Naive thymus-derived CD4-positive, alpha-beta T cell (primary cell): ENCODE measurements at places on chromosomes 2 and 18.

- no peak for DNase-seq
These were observed 145.9 kb downstream of the GREB1L start for GRCh38 chr18:21387886-21388285.

DNA sequence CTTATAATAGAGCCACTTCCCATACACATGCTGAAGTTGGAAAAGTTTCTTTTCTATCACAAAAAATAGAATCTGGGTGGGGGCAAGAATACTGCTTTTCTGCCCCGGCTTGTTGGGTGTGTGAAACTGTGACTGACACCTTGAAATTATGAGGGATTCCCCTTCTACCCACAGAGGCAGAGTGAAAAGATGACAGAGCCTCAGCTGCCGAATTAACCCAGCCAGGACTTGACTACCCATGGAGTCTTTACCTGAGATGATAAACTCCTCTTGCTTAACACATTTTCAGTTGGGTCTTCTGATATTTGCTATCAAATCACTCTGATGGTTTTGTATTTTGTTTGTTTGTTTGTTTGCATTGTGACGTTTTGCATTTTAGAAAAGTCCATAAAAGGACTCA lies 66.0 kb upstream of the PMAIP1 start:
- no peak for DNase-seq

GRCh38 chr2:106899786-106900530 lies 14.0 kb upstream of the ST6GAL2 start:
- DNase-seq, result no peak

DNA sequence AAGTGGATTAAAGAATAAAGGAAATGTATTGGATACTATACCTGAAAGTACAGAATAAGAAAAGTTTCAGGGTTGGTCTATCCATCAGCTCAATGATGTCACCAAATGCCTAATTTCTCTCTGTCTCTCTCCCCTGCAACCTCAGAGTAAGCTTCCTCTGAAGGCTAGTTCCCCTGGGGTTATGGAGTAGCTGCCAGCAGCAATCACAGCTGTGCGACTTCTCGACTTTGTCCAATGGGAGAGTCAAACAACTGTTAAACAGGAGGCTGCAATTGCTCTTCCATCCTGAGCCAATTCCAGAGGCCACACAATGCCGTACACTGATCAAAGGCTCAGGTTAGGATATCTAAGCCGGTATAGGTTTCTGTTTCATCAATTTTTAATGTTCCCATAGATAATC lies 95.3 kb upstream of the FANCL start:
- no peak for DNase-seq

GRCh38 chr2:10137053-10137843 lies 14.7 kb downstream of the RRM2 start:
- no peak for DNase-seq

GRCh38 chr2:112008910-112009485 lies 46.1 kb upstream of the TMEM87B start:
- no peak for DNase-seq

DNA sequence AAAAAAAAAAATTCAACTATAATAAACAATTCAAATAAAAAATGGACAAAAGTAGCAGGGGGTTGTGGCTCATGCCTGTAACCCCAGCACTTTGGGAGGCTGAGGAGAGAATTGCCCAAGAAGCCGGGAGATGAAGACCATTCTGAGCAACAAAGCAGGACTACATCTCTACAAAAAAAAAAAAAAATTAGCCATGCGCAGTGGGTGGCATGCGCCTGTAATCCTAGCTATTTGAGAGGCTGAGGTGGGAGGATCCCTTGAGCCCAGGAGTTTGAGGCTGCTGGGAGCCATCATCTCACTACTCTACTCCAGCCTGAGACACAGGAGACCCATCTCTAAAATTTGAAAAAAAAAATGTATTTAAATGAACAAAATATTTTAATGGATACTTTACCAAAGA lies 4.4 kb upstream of the CACNB4 start:
- DNase-seq, result no peak

- DNase-seq, result no peak
These were observed 74.1 kb downstream of the ACTR3 start for GRCh38 chr2:113963965-113964364.

GRCh38 chr2:54476852-54477251 lies 20.7 kb downstream of the SPTBN1 start:
- no peak for DNase-seq

GRCh38 chr2:85154048-85154753 lies 21.0 kb downstream of the TCF7L1 start:
- no peak for DNase-seq

GRCh38 chr2:42086500-42086953 lies 38.7 kb downstream of the PKDCC start:
- DNase-seq, result peak; percentile 42

DNA sequence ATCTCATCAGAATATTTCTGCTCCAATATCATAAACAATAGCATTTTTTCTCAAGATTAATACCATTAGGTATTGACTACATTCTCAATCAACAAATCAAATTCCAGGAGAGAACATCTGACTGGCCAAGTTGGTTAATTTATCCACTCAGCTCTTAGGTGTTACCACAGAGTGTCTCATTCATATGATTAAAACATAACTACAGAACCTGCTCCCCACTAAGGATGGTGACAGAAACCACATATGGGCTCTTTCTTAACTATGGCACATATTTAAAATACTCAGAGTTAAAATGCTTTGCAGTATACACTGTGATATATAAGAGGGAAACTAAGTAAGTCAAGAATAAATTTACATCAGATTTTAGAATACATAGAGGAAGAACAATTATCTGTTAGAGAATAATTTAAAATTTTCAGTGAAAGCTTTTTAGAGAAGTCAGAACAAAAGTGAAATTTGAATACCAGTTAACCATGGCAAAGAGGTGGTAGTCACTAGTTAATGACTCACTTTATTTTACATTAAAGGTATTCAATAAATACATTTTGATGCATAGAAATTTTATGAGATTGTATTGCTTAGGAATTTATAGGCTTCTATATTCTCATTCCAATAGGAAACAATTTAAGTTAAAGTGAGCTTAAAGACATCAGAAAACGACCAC lies 1120.8 kb upstream of the TMEFF2 start:
- DNase-seq, result no peak

DNA sequence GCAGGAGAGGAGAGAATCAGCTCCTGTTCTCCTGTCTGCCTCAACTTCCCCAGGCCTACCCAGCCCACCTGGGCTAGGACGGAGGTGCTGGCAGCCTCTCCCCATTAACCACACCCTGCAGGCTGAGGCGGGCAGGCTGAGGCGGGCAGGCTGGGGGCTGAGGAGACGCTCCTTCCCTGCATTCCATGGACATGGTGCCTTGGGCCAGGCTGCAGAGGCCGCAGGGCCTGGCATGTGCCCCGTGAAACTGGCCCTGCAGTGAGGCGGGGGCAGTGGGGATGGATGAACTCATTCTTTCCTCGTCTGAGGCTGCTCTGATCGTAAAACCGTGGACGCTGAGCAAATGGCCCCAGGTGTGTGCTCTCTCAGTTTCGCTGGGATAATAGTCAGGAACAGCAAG lies 84.7 kb upstream of the LAPTM4A start:
- DNase-seq, result no peak

DNA sequence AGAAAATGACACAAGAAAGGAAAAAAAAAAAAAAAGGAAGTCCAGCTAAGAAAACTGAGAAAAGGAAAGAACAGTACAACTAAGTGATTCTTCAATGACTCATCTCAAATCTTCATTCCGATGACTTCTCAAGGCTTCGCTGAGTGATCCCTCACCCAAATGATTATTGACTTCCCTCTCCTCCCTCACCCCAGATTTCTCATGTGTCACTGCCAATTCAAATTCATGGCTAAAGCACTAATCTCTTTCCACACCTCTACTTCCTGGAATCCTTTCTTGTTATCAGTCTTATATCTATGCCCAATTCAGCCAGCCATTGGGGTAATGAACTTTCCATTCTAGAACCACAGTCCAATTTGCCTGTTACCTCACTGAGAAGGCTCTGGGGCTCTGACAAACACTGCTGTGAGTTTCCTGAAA lies 7.2 kb upstream of the ABCB11 start:
- DNase-seq, result no peak

GRCh38 chr2:220417503-220417902 lies 790.1 kb downstream of the SLC4A3 start:
- DNase-seq, result no peak

DNA sequence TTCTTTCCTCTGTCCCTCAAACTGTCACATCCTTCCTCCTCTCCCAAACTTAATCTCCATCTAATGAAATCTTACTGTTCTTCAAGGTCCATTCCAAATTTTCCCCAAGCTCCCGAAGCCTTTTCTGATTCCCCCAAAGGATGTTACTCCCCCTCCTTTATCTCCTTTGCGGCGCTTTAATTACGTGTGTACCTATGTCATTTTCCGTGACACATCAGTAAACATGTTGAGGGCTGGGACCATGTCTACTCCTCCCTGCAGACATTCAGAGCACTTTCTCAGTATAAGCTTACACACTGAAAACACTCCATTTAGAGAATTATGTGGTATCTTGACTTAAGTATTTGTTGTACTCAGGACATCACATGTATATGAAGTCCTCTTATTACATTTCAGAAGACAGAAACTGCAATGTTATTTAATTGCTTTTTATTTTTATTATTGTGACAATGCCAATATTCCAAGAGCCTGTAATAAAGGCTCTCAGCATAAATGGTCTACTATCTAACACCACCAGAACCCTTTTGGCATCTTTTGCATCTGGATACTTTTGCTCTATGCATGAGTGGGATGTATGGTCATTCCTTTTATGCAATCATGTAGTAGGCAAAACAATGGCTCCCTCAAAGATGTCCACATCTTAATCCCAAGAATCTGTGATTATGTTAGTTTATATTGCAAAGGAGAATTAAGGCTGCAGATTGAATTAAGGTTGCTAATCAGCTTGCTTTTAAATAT lies 1.8 kb downstream of the NMI start:
- DNase-seq, result no peak

DNA sequence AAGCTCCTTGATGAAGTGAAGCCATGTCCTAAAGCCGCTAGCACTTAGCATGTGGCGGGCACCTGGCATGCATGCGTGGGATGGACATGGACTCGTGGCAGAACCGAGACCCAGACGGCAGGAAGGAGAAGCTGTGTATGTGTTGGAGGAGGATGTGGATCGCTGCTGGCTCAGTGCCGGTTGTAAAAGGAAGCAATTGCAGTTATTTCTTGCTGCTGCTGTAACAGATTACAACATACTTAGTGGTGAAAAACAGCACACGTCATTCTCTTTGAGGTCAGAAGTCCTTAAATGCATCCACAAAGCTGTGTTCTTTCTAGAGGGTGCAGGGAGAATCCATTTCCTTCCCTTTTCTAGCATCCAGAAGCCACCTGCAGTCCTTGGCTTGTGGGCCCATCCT lies 74.6 kb downstream of the AGAP1 start:
- DNase-seq, result no peak

DNA sequence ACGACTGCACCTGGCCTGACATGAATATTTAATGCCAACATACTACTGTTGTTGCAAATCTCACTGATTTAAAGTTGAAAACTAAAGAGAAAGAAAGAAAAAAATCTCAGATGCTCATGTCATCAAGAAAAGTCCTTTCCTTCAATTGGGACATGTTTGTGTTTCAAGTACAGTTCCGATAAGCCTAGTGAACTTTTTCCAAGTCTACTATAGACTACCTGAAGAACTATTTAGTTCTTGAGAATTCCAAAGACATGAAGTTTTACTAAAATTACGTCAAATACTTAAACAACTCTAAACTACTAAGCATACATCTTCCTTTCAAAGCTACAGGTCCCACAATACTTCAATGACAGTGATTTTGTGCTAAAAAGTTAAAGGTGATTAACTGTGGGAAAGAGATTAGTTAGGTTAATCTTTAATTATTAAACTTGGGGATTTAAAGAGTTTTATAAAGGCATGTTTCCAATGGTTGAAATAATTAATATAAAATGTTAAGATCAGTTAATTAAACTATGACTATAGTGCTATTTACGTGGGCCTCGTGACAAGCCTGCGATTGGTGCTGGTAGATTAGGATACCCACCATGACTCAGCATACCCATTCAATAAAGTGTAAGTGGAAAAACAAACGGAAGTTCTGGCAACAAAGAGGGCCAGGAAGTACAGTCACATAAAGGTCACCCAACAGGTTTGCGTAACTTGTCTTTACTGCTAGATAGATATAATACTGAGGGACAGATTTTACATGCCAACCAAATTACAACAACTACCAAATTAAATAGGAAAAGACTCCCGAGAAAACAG lies 55.5 kb downstream of the SEPTIN10 start:
- no peak for DNase-seq

- DNase-seq, result no peak
These were observed 1980.4 kb downstream of the SUCLG1 start for GRCh38 chr2:82478641-82479040.

DNA sequence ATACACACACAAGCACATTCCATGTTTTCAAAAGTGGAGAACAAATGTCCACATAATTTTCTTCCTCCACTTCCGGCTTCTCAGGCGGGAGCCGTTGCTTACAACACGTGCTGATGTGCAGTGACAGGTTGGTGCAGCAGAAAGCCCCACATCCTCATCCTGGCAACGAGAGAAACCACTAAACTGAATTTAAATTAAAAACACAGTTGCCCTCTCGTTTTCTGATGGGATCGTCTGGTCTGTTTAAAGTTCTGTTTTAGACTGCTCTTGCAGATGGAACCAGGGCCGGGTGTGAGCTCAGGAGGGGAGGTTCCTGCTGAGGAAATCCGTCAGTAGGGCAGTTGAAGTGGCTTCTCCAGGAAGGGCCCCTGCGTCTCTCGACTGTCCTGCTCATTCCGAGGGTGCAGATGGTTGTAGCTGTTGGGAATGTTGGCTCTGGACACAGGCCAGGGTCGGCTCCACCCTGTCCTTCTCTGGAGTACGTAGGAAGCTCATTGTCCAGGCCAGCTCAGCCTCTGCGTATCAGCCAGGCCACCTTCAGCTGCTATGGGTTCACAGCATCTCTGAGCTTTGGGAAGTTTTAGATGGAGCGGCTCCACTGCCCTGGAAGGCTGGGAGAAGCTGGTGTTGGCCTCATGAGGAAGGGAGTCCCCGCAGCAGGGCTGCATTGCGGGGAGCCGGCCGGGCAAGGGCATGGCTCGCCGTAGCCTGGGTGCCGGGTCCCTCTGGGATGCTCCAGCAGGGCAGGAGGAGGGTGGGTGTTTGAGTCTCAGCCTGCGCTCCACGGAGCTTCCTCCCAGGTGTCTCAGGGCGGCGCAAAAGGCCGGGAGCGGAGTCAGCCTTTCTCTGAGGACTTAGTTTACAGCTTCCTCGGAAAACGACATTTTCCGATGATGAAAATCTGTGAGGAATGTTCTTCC lies 58.3 kb downstream of the NFATC1 start:
- no peak for DNase-seq

- no peak for DNase-seq
These were observed 231.4 kb downstream of the SEPTIN10 start for GRCh38 chr2:109382226-109382895.

DNA sequence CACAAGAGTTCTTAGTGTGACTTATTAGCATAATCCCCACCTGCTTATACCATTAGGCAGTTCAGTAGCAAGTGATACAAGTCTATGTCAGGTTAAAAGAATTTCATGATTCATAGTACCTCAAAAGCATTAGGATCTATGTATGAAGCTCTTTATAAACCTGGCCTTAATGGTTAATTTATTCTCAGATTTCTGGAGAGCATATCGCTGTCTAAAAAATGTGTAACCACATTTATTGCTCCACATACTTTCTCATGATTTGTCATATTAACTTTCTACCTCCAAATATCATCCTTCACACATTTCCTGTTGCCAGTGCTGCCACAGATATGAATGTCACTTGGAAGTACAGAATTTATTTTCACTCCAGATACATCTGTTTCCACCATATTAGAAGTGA lies 332.8 kb upstream of the MAP2 start:
- DNase-seq, result no peak
